ENCODE measurements at places on chromosomes 4 and X.

DNA sequence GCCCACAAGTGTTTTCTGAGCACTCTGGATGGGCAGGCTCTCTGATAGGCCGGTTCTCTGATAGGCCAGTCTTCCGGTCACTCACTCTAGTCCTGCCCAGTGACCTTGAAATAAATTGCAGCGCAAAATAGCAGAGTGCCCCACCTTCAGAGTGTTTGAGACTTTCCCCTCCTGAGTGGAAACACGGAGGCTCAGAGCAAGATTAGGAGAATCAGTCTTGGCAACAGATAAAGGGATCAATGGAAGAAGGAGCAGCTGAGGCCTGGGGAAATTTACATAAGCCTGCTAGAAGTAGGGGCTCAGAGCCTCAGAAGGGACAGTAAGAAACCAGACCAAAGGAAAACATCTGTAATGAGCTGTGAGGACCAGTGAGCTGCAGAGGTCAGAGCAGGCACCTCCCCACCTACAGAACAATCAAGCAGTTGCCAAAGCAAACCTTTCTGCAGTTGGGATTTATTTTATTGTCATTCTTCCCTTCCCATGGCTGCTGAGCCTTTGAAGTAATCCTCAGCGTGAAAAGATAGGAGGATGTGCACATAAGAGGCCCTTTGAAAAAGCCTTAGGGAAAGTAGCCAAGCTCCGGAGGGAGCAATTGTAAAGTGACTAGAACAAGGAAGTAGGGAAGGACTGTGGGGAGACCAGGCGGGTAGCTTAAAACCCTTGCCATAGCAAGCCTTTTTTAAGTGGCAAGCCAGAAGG, 89.1 kb upstream of the TSPAN5 start:
- no peak for DNase-seq

DNA sequence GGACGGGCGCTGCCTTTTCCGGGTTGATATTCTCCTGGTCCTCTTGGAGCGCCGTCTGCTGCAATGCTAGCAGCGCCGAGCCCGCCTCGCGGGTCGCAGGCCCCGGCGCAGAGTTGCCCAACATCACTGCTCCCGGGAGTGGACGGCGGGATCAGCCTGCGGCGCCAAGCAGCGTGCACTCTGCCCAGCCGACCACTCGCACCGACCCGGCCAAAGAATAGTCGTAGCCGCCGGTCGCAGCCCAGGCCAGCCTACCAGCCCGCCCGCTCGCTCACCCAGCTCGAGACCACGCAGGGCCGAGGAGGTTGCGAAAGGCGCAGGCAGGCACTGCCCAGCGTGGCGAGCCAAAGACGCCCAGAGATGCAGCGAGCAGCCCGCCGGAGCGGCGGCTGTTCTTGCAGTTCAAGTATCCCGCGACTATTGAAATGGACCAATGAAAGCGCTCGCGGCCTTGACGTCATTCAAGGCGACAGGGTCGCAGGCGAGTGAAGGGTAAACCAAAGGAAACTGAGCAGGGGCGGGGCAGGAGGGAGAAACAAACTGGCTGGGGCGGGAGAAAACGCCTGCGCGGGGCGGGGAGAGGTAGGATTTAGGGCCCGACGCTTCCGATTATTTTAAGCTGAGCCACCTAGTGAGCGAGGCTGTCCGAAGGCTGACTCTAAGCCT, at the start of gene CCNA2:
Gene CCNA2 (minus strand): TSS at position 379 of the 666 bp plus-strand sequence. CDS start 255 bp downstream, at position 124.
- DNase-seq, result peak; percentile 96

DNA sequence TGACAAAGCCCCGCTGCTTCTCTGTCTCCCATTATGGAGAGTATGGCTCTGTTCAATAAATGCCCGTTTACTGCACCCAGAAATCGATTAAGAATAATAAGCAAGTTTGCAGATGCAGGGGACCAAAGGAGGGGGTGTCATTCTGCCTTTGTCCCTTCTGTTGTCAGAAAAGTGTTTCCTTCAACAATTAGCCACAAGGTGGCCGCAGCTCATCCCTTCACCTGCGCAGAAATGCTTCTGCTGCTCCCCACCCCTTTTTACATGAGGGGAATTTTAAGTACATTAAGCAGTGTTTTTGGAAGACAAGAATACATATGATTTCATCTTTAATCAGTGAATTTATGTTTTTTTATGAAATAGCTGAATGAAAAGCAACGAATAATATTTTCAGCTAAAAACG, 175.6 kb upstream of the ARX start:
- no peak for DNase-seq

- DNase-seq, result no peak
Measured at GRCh38 chrX:110374559-110374958, 15.9 kb downstream of the RTL9 start.

GRCh38 chr4:13990596-13991589, 363.4 kb upstream of the BOD1L1 start:
- no peak for DNase-seq

- no peak for DNase-seq
Measured at GRCh38 chr4:11415409-11416070, 13.2 kb downstream of the HS3ST1 start.

GRCh38 chr4:77040854-77041725, 34.7 kb downstream of the CCNI start:
- no peak for DNase-seq

GRCh38 chr4:177569434-177569833, 127.2 kb upstream of the AGA start:
- peak; percentile 0 for DNase-seq

DNA sequence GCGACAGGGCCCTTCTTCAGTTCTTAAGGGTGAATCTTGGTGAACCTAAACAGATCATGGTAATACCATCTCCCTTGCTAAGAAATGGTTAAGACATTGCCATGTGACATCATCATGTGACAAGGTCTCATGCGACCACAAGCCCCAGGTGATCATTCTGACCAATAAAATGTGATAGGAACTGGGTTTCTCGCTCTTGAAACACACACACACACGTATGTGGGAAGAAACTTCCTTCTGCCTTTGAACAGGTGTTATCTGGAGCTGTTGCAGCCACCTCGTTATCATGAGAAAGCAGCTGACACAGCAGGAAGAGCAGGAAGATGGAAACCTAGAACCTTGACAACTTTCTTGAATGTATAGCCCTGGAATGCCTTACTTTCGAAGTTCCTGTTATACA, 10.2 kb downstream of the SOD3 start:
- DNase-seq, result no peak

GRCh38 chr4:2962614-2963174, 512 bp downstream of the NOP14 start:
- peak; percentile 38 for DNase-seq

GRCh38 chr4:138999666-139000065, 15.9 kb upstream of the NOCT start:
- no peak for DNase-seq

- DNase-seq, result no peak
Measured at GRCh38 chrX:20135944-20136343, 5.7 kb downstream of the EIF1AX start.

- no peak for DNase-seq
Measured at GRCh38 chrX:39301036-39301435, 499.8 kb downstream of the MID1IP1 start.

DNA sequence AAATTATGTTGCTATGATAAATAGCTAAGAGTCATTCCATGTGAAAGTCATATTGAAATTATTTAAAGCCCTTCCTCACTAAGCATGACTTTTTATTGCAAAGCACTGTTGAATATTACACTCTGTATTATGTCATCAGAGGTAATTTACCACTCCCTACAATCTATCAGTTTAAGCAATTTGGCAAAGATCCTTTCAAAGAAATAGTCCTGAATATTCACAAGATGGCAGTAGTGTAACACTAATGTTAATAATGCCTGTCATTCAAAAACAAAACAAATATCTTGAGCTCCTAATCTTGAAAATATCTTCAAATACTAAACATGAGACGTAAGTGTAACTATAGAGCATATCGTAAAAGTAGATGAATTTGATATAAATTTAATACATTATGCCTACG, 208.6 kb upstream of the TECRL start:
- DNase-seq, result no peak

GRCh38 chr4:119227690-119228089, 15.2 kb downstream of the USP53 start:
- DNase-seq, result no peak

DNA sequence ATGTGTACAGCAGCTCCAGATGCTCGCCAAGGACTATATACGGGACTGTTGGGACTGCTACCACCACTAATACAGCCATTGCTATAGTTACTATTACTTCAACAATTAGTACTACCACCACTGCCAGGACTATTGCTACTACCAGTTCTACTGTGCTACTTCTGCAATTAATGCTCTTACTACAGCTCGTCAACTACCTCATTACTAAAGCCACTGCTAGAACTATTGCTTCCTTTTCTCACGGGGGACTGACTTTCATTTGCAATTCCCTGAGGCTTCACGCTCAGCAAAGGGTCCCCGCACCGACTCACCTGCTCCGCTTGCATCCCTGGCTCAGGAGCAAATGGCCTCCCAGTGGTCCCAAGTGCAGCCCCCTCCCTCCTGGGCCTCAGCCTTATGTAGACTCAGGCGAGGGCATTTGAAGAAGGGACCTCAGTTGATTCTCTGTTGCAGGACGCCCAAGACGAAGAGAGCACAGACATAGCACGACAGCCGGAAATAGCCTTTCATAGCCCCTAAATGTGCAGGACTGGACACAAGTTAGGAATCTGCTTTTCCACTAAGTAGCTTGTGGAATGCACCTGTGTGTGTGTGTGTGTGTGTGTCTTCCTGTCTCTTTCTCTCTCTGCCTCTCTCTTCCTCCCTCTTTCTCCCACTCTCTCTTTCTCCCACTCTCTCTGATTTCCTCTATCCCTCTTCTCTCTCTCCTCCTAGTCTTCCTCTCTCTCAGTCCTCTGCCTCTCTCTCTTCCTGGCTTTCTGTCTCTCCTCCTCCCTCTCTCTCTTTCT, 294.8 kb downstream of the ASMT start:
- no peak for DNase-seq

DNA sequence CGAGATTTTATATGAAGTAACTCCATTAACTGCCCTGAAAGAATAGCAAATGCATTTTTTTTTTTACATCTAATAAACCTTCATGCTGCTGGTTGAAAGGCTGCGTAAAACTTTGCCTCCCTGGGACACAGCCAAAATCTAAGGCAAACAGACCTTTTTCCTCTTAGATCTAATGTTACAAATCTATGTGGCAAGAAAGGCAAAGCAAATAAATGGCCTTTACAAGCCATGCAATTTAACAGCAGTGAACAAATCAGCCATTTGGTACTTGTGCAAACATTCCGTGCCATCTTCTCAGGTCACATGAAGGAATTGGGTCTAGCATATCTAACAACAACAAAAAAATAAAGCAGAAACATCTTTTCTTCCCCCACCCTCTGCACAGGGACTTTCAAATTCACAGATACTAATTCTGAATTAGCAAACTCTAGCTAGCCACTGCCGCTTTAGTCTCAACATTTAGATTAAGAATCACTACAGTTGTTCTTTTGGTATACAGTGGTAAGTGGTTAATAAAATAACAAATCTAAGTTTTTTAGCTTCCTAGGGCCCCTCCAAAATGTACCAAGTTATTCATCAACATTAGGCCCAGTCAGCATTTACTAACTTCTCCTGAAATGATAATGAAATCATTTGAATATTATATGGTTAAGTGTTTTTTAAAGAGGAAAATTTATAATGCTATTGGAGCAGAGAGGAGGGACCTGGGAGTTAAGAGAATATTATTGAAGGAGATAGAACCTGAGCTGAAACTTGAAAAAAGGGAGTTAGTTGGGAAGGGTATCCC, 593.8 kb downstream of the SMARCA1 start:
- no peak for DNase-seq

- DNase-seq, result peak; percentile 58
Measured at GRCh38 chr4:88964450-88964849, 92.5 kb downstream of the FAM13A start.

DNA sequence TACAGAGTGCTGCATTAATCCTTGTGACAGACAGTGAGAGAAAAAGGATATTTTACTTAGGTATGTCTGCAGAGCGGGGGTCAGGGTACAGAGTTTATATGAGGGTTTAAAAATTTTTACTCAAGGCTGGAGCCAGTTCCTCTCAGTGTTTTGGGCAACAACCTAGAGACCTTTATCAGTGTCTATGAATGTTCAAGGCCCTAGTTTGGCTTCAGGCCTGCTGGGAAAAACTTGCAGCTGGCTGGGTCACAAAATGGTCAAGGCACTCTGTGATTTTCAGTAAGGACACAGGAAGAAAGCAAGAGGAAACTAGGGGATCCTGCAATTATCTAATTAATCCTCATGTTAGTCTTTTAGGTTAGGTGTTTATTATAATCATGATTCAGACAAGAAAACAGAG, 10.8 kb upstream of the C4orf54 start:
- no peak for DNase-seq

DNA sequence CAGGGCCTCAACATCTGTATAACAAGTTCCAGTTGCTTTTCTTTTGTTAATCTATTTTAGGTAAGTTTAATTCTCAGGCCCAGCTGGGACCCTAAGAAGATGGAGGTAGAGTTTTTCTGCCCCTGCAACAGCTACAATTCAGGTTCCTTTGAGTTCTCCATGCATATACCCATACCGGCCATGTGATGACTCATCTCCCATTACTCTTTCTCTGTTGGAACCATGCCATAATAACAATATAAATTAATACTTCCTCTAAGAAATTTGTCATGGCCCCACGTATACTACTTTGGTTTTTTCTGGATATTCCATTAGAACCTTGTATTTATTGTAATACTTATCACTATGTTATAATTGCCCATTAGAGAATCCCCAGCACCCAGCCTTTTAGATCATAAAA, 1.3 kb upstream of the INTU start:
- no peak for DNase-seq

DNA sequence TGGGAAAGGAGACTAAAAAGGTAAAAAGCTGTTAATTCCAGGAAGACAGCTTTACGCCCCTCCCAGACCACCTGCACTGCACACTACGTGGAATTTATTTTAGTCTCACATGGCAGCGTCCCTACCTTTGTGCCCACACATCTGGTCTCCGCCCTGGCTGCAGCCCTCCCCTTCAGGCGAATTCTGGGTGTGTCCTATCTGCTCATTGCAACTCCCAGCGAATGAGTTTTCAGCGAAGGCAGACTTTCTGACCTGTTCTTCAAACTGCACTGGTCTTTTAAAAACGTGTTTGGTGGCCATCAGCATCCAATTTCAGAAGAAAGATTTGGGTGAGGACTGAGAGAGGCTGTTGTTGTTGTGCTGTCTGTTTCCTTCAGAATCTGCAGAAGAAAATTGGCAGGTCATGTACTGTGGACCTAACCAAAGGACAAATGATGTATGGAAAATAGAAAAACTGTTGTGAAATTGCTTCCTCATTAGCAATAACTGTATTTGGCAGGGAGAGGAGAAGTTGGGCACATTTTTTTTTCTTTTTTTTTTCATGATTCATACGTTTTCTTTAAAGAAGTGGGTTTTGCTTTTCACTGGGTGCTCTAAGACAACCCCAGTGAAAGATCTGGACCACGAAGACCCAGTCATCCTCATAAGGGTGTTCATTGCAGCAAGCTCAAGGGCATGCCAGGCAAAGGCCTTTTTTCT, 4.2 kb downstream of the TLR8 start:
- no peak for DNase-seq

- DNase-seq, result no peak
Measured at GRCh38 chr4:112421911-112422310, 94.1 kb downstream of the NEUROG2 start.

- no peak for DNase-seq
Measured at GRCh38 chr4:128604204-128604603, 205.3 kb upstream of the JADE1 start.

GRCh38 chr4:86947501-86948120, 12.8 kb downstream of the AFF1 start:
- no peak for DNase-seq

- DNase-seq, result no peak
Measured at GRCh38 chr4:3476341-3476747, 13.2 kb downstream of the DOK7 start.

Data from HFFc6 (cell line).